ENCODE measurements at places on chromosomes 12 and 14.

GRCh38 chr12:104315326-104316224 lies 12.0 kb downstream of the EID3 start:
- ATAC-seq = no peak

DNA sequence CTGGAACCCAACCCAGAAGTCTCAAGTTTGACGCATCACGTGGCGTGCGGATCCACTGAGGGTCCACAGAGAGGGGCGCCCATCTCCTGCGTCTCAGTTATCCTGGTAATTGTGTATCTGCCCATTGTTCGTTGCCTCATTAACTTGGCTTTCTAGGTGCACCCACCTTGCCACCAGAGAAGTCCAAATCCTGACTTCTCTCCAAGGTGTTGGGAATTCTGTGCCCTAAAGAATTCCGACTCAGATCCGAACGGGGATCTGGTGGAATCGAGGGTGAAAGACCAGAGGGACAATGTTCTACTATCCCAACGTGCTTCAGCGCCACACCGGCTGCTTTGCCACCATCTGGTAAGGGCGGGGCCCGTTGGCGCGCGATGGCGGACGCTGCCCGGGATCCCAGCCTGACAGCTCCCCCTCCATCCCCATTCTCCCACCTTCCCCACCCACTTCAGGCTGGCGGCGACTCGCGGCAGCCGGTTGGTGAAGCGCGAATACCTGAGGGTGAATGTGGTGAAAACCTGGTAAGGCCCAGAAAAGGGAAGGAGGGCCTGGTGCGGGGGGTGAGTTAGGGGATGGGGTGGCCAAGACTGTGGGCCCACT lies 481 bp downstream of the REC8 start:
- peak; percentile 19 for ATAC-seq

- no peak for ATAC-seq
These were observed 190.7 kb downstream of the DUSP6 start for GRCh38 chr12:89161557-89161956.

- ATAC-seq = no peak
These were observed 57.5 kb downstream of the PTHLH start for GRCh38 chr12:27915021-27915420.

DNA sequence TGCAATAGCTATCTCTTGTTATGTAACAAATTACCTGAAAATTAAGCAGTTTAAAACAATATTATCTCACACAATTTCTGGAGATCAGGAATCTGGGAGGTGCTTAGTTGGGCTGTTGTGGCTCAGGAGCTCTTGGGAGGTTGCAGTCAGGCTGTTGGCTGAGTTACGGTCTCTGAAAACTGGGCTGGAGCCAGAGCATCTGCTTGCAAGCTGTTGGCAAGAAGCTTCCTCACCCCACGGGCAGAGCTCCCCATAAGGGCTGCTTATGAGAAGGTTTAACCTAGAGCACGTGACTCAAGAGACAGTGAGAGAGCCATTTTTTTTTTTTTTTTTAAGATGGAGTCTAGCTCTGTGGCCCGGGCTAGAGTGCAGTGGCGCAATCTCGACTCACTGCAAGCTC lies 346.8 kb downstream of the ATP23 start:
- ATAC-seq = no peak

GRCh38 chr12:123288751-123289346 lies 17.2 kb upstream of the CDK2AP1 start:
- ATAC-seq = no peak

DNA sequence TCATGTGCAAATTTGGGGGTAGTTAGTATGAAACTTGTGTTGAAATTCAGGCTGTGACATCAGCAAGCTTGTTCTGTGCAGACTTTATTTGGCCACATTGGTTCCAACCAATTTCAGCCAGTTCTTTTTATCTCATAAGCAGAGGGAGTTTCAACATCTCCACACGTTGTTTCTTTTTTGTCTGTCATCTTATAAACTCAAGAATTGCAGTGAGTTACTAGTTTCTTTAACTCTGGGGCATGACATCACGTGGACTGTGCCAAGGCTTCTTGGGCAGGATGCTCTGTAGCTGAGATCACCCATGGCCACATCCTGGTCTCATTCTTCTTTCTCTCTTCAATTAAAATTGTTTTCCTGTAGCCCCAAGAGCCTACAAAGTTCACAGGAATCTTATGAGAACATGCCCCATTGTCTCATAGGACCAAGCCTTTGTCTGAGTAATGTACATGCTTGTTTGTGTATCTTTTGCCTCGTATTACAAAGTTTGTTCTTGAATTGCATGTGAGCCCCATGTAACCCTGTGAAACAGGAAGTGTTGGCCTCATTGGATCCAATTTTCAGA lies 982.0 kb upstream of the TMEM132C start:
- ATAC-seq = no peak

GRCh38 chr12:114499338-114499737 lies 93.4 kb upstream of the TBX5 start:
- ATAC-seq = no peak

DNA sequence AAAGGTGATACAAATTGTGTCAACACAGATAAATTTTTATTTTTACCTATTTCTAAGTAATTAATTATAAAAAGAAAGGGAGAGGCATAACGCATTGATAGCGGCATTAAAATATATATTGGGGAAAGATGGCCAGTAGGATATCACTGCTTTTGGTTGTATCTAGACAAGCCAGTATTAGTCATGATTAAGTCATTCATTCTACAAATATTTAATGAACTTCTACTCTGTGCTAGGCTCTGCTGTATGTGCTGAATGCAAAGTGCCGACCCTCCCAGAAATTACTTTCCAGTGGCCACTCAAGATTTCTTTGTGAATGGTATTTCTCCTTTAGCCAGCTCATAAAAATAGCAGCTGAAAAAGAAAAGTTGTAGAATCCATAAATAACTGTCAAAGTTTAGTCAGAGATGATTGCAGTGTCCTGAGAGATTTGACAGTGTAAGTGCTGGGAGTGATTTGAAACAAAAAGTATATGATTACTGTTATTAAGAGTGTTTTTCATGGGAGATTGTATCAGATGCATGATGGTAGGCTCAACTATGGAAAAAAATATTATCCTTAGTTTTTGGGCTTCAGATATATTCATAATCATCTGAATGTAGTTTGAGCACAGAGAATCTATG lies 133.2 kb downstream of the MGAT4C start:
- no peak for ATAC-seq

GRCh38 chr12:25041006-25041741 lies 92.3 kb upstream of the BCAT1 start:
- ATAC-seq = no peak

DNA sequence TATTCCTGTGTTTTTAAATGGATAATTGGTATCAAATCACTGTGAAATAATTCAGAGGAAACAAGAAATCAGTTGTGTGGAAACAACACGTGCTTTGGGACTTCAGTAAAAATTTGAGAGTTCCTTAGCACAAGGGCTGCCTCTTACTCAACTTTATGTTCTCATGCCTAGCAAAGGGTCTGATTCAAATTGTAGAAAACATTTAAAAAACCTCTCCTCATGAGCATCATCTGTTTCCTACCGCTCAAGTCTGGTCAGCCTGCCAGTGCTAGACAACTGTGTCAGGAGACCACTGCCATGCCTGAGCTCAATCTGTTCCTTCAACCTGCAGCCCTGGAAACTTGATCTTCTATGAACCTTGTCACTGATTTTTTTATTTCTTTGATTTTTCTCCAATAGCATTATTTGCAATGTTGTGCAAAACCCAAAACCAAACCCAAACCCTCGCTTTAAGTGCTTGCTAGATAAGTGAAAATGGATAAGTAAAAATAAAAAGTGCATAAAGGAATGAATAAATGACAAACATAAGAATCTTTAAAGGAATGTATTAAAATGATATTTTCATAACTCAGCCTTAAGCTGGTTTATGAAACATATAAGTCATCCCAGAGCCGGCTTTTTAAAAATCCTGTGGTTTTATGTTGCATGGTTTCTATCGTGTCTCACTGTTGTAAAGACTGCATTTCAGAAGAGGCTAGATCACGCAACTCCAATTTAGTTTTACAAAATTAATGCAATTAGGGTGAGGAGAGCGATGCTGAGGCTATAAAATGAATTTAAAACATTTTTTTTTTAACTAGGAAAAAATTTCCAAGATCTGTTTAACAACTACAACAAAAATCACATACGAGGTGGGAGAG lies 361.2 kb upstream of the PDE3A start:
- no peak for ATAC-seq

DNA sequence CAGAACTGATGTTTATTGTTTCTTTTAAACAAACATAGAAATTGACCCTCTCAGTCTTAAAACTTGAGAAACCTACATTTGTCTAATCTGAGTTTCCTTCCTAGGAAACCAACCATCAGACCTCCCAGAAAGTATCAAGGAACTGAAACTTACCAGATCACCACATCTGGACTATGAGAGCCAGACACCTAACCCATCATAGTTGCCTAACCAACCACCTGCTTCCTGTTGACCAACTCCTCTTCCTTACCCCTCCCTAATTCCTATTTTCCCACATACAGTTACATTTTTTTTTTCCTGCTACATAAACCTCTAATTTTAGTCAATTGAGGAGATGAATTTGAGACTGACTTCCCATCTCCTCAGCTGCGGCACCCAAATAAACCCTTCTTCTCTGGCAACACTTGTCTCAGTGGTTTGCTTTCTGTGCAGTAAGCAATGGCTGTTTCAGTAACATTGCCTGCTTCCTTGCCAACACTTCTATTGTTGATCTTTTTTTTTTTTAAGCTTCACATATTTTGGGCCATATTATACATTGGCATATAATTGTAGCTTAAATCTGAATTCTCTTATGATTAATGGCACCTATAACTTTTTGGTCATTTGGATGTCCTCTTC lies 34.3 kb downstream of the KLRD1 start:
- no peak for ATAC-seq

DNA sequence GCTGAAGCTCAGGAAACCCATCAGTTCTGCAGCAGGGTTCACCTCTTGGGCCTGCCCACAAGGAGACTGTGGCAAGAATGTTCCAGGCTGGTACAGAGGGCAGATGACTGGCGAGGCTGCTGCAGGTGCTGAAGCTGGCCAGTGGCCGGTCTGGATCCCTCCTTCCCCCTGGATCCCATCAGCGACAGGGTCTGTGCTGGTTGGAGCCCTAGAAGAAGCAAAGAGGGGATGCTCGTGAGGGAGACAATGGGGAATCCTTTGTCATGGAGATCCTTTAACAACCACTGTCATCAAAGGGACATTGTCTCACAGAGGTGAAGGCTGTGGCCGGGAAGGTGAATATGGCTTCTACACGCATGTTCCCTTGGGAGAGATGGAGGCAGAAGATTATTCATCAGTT lies 211.4 kb upstream of the TMEM132C start:
- ATAC-seq = no peak

DNA sequence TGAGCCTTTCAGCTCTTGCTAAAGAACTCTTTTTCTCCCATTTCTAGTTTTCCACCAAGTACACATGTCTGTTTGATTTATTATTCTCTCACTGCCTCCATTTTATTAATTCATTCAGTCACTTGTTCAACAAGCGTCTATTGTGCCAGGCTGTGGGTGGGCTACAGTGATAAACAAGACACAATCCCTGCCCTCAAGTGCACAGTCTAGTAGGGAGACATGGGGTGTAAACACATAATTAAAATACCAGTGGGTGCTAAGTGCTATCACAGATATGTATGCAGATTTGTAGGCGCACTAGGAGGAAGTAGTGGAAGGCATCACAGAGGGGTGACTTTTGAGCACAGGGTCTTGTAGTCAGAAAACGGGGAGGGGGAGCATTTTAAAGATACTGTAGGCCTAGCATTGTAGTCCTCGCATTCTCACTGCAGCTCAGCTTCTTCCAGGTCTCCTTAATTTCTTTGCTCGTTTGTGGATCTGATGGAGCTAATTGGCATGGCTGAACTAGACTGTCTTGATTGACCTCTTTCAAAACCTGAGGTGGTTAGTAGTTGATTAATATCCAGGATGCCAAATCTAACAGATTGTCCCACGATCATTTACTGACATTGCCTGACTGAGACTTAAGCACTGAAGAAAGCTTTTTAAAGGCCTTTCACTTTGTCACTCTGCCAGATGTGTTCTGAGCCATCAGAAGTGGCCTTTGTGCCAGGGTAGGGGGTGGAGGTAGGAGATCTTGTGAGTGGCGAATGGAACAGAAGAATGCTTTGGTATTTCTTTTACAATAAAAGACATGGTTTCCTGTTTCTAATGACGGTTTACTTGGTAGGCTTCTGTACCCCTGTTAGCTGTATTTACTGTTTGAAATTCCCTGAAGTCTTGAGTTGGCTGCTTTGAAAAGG lies 116.9 kb downstream of the DIP2B start:
- no peak for ATAC-seq

DNA sequence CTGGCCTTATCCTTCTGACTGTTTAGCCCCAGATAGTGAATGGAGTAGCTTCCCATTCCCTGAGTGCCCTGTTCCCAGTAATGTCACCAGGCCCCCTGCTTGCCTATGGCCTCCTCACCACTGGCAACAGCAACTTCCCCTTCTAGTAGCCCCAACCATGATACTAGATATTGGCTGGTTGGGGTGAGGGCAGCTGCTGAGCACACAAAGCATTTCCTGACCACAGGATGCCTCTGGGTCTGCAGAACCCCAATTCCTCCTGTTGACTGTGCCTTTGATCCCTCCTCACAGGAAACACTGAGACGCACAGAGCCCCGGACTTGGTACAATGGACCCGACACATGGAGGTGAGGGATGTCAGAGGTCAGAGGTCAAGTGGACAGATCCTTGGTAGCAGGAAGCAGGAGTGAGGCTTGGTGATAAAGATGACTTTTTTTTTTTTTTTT lies 597 bp downstream of the SOAT2 start:
- peak; percentile 27 for ATAC-seq

- no peak for ATAC-seq
These were observed 36.8 kb downstream of the JDP2 start for GRCh38 chr14:75464626-75465025.

- ATAC-seq = no peak
These were observed 16.4 kb upstream of the OR8S1 start for GRCh38 chr12:48508987-48509386.

DNA sequence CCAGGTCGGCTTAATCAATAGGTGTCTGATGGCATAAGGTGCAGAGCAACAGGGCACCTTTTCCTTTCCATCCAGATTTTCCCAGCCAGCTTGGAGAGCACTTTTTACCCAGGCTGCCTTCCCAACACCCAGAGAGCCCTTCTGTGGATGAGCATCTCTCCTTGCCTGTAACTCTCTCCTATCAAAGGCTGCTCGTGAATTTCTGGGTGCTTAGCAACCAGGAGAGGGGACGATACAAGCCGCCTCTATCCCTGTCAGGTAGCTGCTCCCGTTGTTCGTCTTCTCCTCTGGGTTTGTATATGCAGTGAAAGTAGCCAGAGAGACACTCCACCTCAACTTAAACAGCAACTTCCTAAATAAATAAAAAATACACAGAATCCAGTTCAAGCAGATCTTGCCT lies 124.2 kb downstream of the CACNA1C start:
- no peak for ATAC-seq

GRCh38 chr12:20314328-20314727 lies 54.0 kb upstream of the PDE3A start:
- ATAC-seq = no peak
